ENCODE measurements at places on chromosomes 4 and X.

- DNase-seq: no peak
Observed at GRCh38 chr4:24775750-24776149, 19.6 kb upstream of the SOD3 start.

- no peak for DNase-seq
Observed at GRCh38 chr4:123381996-123382395, 14.6 kb upstream of the SPRY1 start.

- DNase-seq: no peak
Observed at GRCh38 chr4:25939330-25939729, 25.3 kb downstream of the SMIM20 start.

- no peak for DNase-seq
Observed at GRCh38 chr4:73485085-73485484, 3.5 kb downstream of the AFM start.

GRCh38 chrX:39322496-39322895, 521.2 kb downstream of the MID1IP1 start:
- no peak for DNase-seq

- DNase-seq: no peak
Observed at GRCh38 chrX:49072712-49073095, 1.1 kb downstream of the PRAF2 start.

Data from bone marrow (tissue), 2 donors.